Islet precursor cell (in vitro differentiated cells): ENCODE measurements at places on chromosomes 1 and 21.
A peak's percentile ranks its signal among the peaks of the same experiment; 100 is the strongest.

DNA sequence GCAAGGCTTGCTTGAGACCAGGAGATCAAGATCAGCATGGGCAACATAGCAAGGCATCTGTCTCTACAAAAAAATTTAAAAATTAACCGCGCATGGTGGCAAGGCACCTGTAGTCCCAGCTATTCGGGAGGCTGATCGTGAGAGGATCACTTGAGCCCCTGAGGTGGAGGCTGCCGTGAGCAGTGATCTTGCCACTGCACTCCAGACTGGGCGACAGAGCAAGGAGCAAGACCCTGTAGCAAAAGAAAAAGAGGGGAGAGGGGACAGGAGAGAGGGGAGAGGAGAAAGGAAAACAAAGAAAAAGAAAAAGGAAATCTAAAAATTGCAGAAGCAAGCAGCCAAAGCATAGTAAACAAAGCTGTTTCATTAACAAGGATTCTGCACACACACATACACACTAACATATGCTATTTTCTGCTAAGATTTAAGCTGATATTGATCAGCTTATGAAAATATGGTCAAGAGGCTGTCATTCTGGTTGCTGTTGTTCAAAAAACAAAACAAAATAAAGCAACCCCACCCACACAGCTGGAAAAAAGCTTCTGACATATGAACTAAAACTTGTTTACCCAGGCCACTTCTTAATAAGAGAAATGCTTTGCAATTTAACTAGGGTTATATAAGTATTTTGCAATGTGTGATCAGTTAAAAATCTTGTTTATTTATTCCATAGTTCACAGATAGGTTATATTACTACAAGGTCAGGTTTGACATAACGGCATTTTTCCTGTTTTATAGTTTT lies 1.8 kb downstream of the ARNT start:
- no peak for DNase-seq

- no peak for DNase-seq
These were observed 91.4 kb upstream of the DEPDC1 start for GRCh38 chr1:68588304-68588703.

DNA sequence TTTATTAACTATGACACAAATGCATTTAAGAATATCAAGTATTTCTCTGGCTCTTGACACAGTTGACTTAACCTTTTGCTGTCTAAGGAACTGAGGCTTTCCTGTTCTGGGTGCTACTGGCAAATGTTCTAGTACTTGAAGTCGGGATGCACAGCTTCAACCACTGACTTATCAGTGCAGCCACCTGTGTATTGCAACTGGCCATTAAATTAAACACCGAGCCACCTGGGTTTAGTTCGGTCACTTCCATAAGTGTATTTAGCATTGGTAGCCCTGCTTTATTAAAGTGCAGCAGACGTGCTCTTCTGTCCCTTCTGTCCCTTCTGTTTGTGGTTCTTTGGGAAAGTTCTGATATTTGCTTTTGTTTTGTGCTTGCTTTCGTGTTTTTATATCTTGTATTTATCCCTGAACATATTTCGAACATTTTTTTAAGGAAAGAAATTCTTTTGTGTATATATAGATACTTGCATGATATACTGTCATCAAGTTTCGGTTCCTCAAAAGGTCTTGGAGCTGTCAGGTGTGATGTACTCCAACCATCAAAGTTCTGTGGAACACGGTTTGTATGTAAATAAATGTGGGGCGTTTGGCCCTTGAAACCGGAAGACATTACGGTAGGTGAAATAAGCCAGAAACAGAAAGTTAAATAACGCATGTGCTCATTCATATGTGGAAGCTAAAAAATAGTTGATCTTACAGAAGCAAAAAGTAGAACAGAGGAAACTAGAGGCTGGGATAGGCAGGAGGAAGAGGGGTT lies 297.9 kb upstream of the GREM2 start:
- no peak for DNase-seq

DNA sequence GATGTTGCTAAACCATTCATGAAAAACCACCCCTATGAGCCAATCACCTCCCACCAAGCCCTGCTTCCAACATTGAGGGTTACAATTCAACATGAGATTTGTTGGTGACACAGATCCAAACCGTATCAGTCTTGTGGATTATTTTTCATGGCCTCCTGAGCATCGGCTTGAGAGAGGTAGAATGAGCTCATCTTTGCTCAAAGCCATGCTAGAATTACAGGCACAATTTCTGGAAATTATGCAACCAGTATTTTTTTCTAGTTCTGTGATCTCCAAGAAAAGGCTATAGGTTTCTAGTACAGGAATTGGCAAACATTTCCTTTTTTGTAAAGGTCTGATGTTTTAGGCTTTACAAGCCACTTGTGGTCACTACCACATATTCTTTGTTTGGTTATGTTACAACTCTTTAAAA lies 219.4 kb downstream of the DUSP10 start:
- no peak for DNase-seq

DNA sequence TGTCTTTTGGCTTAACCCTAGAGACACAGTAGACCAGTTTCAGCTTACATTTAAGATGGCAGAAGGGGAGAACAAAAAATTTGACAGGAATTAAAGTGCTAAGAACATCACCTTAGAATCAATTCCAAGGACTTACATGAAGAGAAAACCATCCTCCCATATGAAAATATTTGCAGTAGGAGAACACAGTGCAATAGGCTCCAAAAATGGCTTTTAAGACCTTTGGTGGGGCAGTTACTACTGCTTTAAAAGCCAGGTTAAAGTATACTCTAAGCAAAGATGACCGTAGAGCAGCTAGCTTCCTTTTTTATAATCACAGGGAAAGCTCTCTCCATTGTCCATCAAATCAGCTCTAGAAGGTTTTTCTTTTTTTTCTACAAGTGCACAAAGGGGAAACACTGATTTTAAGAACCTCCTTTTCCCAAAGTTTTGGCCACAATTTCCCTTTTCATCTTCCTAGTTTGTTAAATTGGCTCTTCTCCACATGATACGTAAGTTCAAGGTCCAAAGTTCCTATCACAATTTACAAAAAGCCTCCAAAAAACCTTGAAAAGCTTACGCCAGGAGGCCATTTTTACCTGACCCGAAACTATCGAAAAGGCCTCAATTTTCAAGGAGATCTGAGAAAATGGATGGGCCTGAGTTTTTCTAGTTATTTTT lies 3.3 kb downstream of the TXNIP start:
- DNase-seq: no peak

DNA sequence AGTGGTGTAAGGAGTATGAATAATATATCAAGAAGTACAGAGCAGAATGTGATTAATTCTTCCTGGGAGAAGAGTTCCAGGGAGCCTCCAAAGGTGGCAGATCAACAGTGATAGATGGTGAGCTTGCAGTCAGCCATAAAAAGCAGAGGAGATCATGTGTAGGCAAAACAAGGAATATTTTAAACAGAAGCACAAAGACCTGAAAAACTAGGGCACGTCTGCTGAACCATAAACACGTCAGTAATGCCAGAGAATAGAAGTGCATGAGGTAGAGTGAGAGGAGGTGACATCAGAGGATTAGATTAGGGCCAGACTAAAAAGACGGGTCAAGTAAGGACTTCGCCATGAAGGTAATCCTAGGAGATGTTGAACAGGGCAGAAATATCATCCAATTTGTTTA lies 151.8 kb downstream of the EIF4G3 start:
- no peak for DNase-seq

- peak; percentile 98 for DNase-seq
These were observed at the start of the genes ANKRD34A and POLR3GL for GRCh38 chr1:145964328-145965118. Gene ANKRD34A (minus strand): TSS chr1:145964575. CDS start chr1:145961759, 2,816 bp downstream. Gene POLR3GL (plus strand): TSS chr1:145964690. CDS start chr1:145974866, 10,176 bp downstream.

DNA sequence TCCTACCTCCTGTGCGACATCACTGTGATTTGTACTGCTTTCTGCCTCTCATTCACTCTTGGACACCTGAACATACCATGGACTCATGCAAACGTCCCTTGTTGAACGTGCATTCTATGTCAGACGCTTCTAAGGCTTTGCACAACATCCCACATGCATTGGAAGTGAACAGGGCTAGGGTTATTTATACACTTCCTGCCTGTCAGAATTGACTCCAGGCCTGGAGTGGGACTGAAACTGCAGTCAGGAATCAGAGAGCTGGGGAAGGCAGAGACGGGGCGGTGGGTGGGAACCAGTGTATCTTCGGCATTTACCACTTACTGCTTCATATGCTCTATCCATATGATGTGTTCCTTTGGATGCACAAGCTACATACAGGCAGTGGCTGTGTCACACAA lies 81.4 kb upstream of the GALNT2 start:
- no peak for DNase-seq
